ENCODE measurements at places on chromosomes 1 and 21.
A peak's percentile ranks its signal among the peaks of the same experiment; 100 is the strongest.

- no peak for DNase-seq
Observed at GRCh38 chr1:117581391-117581943, 24.4 kb upstream of the TENT5C start.

- no peak for DNase-seq
Observed at GRCh38 chr1:214264196-214264595, 16.8 kb upstream of the SMYD2 start.

DNA sequence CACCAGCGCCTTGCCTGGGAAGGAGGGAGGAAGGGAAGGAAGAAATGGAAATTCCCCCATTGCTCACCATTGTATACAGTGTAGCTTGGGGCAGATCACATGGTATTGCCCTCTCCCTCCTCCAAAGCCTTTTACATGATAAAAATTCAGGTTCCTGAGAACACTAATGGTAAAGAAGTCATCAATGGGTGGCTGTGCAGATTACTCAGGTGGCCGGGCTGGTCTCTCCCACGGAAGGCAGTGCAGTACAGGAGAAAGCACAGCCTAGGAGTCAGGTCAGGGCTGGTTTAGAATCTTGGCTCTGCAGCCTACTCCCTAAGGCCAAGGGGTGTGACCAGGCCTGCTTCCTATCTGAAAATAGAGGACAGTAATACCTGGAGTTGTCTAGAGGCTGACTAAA lies 107.9 kb downstream of the SUSD4 start:
- no peak for DNase-seq

- DNase-seq: no peak
Observed at GRCh38 chr1:147585640-147586383, 44.5 kb downstream of the BCL9 start.

DNA sequence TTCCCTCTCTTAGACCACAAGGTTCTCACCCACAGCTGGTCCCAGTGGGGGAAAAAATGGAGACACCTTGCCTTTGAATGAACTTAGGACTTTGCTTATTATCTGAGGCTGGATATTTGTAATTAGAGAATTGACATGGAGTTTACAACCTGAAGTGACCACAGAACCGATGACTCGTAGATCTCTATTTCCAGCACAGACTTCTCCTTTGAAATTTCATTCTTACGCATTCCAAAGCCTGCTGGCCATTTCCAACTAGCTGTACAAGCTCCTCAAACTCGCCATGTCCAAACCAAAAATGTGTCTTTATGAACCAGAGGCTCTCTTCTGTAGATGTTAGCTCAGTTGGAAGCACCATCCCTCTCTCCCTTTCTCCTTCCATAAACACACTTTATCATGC lies 12.0 kb downstream of the RAB7B start:
- no peak for DNase-seq

DNA sequence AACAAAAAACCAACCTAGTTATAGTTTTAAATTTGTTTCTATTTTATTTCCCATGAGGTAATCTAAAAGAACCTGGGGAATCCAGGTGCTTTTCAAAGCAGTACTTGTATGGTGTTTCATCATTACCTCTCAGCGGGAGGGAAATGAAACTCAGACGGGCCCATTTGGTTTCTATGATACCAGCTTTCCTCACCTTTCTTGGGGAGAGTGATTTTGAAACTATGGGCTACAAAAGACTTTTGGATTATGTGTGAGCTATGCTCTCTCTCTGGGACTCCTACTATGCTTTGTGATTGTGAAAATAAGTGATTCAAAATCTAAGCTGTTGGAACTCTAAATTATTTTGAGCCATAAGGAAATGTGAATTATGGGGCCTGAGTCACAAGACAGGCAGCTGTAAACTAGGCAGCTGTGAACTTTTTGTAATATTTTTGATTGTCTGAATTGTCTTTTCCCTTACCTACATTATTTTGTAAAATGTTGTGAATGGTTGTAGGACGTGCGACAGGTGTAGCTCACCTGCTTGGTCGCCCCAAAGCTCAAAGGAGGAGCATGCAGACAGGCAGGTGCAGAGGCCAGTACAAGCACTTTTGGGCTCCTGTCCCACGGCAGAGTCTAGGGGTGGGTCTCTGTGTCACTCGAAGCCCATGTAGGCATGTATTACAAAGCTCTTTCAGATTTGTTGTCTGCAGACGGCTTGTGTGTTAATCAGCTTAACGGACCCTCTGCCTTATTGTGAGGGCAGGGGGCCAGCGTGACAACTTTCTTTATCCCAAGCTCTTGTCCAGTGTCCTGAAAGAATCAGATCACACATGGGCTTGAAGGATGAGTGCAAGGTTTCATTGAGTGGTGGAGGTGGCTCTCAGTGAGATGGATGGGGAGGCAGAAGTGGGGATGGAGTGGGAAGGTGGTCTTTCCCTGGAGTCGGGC lies 64.8 kb upstream of the BACH1 start:
- DNase-seq: no peak

GRCh38 chr1:109796484-109797302 lies 33.0 kb upstream of the EPS8L3 start:
- DNase-seq: no peak

DNA sequence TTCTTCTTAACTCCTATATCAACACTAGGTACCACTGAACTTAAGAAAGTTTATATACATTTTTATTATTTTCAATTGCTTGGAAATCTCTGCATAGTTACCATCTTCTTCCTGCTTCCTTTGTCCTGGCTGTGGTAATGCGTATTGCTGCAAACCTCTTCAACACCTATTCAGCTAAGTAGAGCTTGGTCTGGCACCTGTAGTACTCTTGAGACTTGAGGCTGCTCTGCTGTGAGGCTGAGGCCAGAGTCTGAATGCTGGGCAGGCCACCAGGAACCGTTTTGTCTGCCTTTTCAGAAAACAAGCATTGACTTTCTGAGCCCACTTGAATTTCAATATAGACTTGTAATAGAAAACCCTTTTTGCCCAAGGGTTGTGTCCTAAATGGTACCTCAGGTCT lies 52.0 kb upstream of the RGS2 start:
- DNase-seq: no peak

DNA sequence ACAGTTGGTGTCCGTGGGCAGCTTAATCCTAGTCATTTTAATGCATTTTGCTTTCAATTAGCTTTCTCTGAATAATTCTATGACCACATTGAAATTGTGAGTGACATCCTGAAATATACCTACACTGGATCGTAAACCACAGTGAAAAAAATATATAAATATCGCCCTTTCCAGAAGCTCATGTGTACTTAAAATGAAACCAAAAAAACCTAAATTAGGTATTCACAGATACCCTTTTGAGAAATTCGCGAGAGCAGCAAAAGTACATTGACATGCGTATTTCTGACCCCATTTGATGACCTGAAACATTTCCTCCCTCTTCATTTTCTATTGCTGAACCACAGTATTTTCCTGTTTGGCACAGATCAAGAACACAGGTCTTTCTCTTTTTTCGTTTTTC lies 253.8 kb downstream of the LTN1 start:
- no peak for DNase-seq

GRCh38 chr21:35044770-35045541 lies 4.1 kb downstream of the RUNX1 start:
- no peak for DNase-seq

DNA sequence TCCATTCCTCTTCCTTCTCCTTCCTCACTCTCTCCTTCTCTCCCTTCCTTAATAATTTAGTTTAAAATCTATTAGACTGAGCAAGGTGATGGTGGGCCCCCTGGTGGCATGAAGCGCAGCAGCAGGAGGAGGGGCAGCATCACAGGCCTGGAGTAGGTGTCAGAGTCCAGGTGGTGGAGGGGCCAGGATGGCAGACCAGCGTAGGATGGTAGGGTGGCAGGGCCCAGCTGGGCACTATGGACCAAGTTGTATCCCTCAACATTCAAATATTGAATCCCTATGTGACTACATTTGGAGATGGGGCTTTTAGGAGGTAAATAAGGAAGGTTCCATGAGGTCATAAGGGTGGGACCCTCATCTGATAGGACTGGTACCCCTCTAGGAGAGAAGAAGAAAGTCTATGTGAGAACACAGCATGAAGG lies 61.0 kb downstream of the WDR4 start:
- peak; percentile 53 for DNase-seq

GRCh38 chr1:70071601-70072000 lies 133.8 kb downstream of the LRRC40 start:
- DNase-seq: no peak

GRCh38 chr1:4611563-4612341 lies 42.7 kb upstream of the AJAP1 start:
- DNase-seq: no peak

- DNase-seq: no peak
Observed at GRCh38 chr1:54165146-54165545, 12.3 kb upstream of the CDCP2 start.

GRCh38 chr1:34265396-34265795 lies 88.7 kb downstream of the C1orf94 start:
- no peak for DNase-seq

- no peak for DNase-seq
Observed at GRCh38 chr1:62953633-62954032, 169.7 kb downstream of the ATG4C start.

DNA sequence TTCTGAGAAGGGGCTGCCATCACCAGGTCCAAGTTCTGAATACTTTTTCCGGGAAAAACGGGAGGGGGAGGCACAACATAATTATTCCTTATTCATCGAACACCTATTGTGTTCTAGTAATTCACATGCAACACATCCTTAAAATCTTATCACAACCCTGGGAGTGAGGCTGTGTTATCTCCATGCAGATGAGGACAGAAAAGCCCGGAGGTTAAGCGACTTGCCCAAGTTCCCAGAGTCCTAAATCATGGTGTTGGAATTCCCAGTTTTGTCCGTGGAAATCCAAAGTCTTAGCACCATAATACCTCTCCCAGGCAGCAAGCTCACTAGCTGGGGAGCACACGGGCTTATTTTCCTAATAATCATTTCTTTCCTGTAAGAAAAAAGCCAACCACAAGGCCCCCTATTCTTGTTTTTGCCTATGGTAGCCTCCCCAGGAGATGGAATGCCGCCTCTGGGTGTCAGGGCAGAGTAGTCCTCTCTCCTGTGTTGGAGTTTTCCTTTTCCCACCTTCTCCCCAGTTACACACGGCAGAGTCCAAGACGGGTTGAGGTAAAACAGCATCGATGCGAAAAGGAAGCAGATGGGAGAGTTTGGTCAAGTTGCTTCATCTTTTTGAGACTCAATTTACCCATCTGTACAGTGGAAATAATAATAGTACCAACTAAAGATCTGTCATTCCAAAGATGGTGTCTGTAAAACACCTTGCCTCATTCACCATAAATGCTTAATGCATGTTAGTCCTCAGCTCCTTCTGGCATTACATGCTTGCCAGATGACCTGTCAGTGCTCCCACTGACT lies 228.0 kb upstream of the TMEM51 start:
- no peak for DNase-seq

- DNase-seq: no peak
Observed at GRCh38 chr1:239630767-239631166, 244.4 kb downstream of the CHRM3 start.

DNA sequence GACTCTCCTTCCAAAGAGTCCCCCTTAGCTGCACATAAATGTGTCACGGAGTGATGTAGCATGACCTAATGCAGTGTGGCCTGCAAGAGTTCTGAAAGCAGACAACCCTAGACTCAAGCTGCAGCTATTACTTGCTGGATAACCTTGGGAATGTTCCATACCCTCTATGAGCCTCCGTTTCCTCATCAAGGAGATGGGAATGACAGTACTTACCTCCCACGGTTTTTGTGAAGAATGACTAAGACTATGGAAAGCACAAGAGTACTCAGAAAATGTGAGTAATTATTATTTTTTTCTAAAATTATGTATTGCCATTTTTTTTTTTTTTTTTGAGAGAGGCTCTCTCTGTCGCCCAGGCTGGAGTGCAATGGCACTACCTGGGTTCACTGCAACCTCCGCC lies 3.0 kb downstream of the TTC39A start:
- DNase-seq: no peak

All from stimulated activated CD4-positive, alpha-beta T cell treated with anti-CD3 and anti-CD28 coated beads, Interleukin-2, amount 100 ng/mL, for 48 hours (primary cell).